Naive thymus-derived CD8-positive, alpha-beta T cell (primary cell): ENCODE measurements at places on chromosomes 11 and 22. TPM values are rescaled to one million over a fixed set of nuclear protein-coding genes. Genes with fewer than 3 reads are reported as not detected.
A peak's percentile ranks its signal among the peaks of the same experiment; 100 is the strongest.

GRCh38 chr11:86587264-86588193 lies 84.9 kb downstream of the ME3 start:
- H3K4me3 ChIP-seq, result no peak overlapping the region
- no peak for DNase-seq
- H3K27ac ChIP-seq, result no peak overlapping the region
- H3K4me1 ChIP-seq, result peaks cover 3% of the 10 kb centered on the region

- no peak for DNase-seq
- no peak overlapping the region for H3K27ac ChIP-seq
- peaks cover 3% of the 10 kb centered on the region for H3K36me3 ChIP-seq
- H3K27me3 ChIP-seq, result peaks cover 38% of the 10 kb centered on the region
These were observed 3.5 kb upstream of the POU2F3 start for GRCh38 chr11:120236169-120237107.

DNA sequence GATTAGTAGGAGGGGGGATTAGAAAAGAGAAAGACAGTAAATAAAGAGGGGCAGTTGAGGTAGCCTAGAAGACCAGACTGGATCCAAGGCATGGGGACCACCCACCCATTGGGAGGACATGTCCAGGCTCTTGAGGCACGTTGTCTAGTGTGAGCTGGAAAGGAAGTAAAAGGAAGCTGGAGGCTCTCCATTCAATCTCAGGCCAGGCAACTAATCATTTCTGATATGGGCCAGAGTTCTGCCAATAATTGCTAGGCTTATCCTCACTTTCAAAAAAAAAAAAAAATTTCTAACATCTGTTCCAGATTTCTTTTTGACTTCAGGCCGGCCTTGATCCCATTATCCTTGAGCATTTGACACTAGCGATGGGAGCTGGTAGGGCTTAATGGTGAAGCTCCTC lies 476.1 kb downstream of the SOX6 start:
- H3K4me3 ChIP-seq, result no peak overlapping the region
- no peaks in the 10 kb centered on the region for H3K4me1 ChIP-seq
- H3K36me3 ChIP-seq, result no peaks in the 10 kb centered on the region
- peaks cover 4% of the 10 kb centered on the region for H3K27me3 ChIP-seq

GRCh38 chr11:23540101-23540561 lies 679.9 kb upstream of the CCDC179 start:
- no peaks in the 10 kb centered on the region for H3K27me3 ChIP-seq
- peak; percentile 1 for DNase-seq
- no peak overlapping the region for H3K4me3 ChIP-seq
- no peak overlapping the region for H3K27ac ChIP-seq
- no peaks in the 10 kb centered on the region for H3K36me3 ChIP-seq
- no peaks in the 10 kb centered on the region for H3K4me1 ChIP-seq

GRCh38 chr11:102287964-102288724 lies 29.1 kb upstream of the BIRC3 start:
- H3K4me1 ChIP-seq, result peaks cover 12% of the 10 kb centered on the region
- peak; percentile 70 for DNase-seq
- H3K27me3 ChIP-seq, result no peaks in the 10 kb centered on the region
- no peak overlapping the region for H3K27ac ChIP-seq
- peak overlapping the region; percentile 34 for H3K4me3 ChIP-seq

DNA sequence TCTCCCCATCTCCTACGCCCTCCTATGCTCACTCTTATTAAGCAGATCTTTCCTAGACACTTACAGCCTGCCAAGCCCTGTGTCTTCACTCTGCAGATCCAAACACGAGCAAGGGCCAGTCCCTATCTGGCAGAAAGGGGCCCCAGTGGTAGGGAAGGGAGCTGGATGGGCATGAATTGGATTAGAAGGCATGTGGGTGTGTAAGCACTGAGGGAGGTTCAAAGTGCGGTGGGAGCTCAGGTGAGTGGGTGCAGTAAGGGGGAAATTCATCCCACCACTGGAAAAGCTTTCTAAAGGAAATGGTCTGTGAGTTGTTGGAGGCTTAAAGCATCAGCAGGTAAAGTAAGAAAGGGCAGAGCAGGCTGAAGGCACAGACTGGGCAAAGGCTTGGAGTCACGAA lies 5.5 kb downstream of the TMEM132A start:
- no peak overlapping the region for H3K4me3 ChIP-seq
- H3K27me3 ChIP-seq, result no peaks in the 10 kb centered on the region
- peak overlapping the region; percentile 16 for H3K27ac ChIP-seq
- peaks cover 9% of the 10 kb centered on the region for H3K4me1 ChIP-seq
- no peak for DNase-seq
- H3K36me3 ChIP-seq, result no peaks in the 10 kb centered on the region

DNA sequence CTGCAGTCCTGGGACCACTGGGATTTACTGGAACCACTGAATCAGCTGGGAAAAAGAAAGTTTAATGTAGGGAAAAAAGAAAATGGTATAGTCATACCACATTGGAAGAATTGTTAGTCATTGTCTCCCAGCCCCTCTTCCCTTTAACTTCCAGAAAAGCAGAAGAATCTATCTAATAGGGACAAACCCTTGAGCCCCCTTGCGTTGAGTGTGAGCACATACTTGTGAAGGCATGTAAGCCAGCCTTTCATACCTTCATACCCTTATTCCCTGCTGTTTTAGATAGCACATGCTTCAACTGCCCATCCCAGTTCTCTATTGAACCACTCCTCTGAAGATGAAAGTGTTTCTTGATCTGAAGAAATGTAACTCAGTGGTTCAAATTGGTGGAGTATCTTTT lies 6.6 kb downstream of the TREH start:
- H3K27me3 ChIP-seq, result no peaks in the 10 kb centered on the region
- H3K4me1 ChIP-seq, result no peaks in the 10 kb centered on the region
- DNase-seq, result no peak
- no peak overlapping the region for H3K4me3 ChIP-seq

GRCh38 chr11:83051760-83052671 lies 19.7 kb downstream of the RAB30 start:
- H3K4me1 ChIP-seq, result peaks cover 67% of the 10 kb centered on the region
- H3K4me3 ChIP-seq, result no peak overlapping the region
- peaks cover 15% of the 10 kb centered on the region for H3K36me3 ChIP-seq
- H3K27ac ChIP-seq, result peak overlapping the region; percentile 23

GRCh38 chr11:35967042-35967441 lies 23.2 kb downstream of the LDLRAD3 start:
- DNase-seq, result no peak
- H3K27me3 ChIP-seq, result peaks cover 16% of the 10 kb centered on the region
- H3K36me3 ChIP-seq, result no peaks in the 10 kb centered on the region
- H3K4me1 ChIP-seq, result no peaks in the 10 kb centered on the region

DNA sequence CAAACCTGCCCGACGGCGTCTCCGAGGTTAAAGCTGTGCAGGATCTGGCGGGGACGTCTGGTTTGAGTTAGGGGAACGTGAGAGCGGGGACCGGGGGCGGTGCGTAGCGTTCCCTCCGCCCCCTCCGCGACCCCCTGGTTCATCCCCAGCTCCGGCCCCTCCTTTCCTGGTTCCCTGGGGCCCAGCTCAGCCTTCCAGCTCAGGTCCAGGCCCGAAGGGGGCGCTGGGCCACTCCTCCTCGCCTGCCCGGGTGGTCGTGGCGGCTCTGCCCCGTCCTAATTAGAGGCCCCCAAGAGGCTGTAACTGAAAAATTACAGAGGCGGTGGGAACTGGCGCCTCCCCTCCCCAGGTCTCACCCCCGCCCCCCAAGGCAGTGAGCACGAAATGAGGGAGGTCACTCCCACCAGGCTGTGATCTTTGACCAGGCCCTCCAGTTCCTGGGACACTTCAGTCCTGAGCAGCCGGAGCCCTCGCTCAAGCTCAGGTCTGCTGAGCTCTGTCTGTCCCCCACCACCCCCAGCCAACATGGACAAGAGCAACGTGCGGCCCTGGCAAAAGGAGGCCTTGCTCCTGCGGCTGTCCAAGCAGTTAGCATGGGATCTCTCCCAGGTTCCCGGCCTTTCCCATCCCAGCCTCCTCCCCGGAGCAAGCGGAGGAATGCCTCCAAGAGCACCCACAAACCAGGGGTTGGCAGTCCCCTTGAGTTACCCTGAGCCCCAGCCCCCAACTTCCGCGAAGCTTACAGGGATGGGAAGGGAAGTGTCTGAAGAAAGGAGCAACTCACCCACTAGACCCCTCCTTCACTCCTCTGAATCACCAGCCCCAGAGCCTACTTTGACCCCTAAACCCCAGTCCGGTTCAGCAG lies 3.3 kb downstream of the CD248 start:
- no peaks in the 10 kb centered on the region for H3K36me3 ChIP-seq
- no peaks in the 10 kb centered on the region for H3K27me3 ChIP-seq
- DNase-seq, result no peak
- H3K4me3 ChIP-seq, result peak overlapping the region; percentile 98

HIC2 gene
- total RNA-seq, result 11.1 TPM

C22orf31 gene
- not detected for total RNA-seq

OR6T1 gene
- total RNA-seq, result not detected

CCDC15 gene
- 2.5 TPM for total RNA-seq

ANO3 gene
- not detected for total RNA-seq

CARNS1 gene
- 21.2 TPM for total RNA-seq
